Stimulated activated CD4-positive, alpha-beta T cell treated with anti-CD3 and anti-CD28 coated beads, Interleukin-1b, Interleukin-23, amount 100 ng/mL, for 24 hours (primary cell): ENCODE measurements at places on chromosomes 3 and 15.
A peak's percentile ranks its signal among the peaks of the same experiment; 100 is the strongest.

DNA sequence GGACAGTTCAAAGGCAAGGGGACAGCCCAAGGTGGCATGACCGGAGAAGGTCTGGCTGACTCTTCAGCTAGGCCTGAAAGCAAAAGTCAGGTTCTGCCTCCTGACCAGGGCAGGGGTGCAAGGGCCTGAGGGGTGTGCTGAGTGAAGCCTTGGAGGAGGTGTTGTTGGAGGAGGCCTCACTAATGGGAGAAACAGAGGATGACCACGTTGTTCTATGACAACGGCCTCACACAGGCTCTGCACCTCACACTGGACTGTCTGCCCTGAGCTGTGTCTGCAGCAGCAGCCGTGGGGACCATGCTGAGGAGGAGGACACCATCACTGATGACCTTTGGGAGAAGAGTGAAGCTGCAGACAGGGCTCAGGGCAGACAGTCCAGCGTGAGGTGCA, 116.9 kb upstream of the ABHD17C start:
- DNase-seq, result no peak

- no peak for DNase-seq
These were observed 412.9 kb downstream of the TIGIT start for GRCh38 chr3:114706591-114707232.

GRCh38 chr15:90681056-90681455, 36.1 kb upstream of the BLM start:
- DNase-seq, result no peak

DNA sequence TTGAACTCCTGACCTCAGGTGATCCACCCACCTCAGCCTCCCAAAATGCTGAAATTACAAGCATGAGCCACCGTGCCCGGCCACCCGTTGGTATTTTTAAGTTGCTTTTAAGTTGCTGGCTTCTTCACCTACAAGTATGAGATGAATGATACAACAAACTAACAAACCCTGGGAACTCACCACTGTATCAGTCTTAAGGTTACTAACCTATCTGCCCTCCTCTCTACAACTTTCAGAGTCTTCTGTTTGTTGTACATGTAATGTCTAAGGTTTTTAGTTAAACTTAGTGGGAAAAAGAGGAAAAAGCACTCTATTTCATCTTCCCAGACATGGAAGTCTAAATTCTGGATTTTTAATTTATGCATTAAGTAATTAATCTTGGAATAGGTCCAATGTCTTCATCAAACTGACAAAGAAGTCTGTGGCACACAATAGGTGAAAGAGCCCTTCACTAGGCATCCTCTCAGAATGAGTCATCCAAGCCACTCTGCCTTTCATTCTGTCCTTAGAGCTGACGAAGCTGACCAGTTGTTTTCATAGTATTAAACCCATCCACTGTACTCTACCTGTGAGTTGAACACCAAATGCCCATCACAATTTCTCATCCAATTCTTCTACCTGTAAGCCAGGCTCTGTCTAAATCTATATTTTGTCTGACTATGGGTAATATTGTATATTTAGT, 936.1 kb downstream of the TUSC7 start:
- DNase-seq, result no peak

- DNase-seq, result no peak
These were observed 30.1 kb downstream of the PLOD2 start for GRCh38 chr3:146130881-146131371.

DNA sequence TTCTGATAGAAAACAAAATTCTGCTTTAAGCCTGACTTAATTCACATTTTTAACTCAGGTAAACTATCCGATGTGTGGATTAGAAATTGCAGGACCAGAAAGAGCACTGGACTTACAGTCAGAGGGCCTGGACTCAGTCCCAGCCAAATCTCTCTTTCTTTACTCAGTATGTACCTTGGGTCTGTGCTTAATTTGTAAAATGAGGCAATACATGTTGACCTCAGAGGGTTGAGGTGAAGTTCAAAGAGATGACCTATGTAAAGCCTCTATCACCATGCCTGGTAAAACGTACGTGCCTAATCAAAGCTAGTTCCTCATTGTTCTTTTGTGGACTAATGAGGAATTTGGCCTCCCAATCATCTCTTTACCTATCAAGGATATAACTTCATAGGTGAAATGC, 1.9 kb upstream of the BCL2A1 start:
- no peak for DNase-seq

- no peak for DNase-seq
These were observed 488.7 kb upstream of the AGTR1 start for GRCh38 chr3:148208975-148209374.

- no peak for DNase-seq
These were observed 63.9 kb upstream of the TSEN2 start for GRCh38 chr3:12420393-12420792.

DNA sequence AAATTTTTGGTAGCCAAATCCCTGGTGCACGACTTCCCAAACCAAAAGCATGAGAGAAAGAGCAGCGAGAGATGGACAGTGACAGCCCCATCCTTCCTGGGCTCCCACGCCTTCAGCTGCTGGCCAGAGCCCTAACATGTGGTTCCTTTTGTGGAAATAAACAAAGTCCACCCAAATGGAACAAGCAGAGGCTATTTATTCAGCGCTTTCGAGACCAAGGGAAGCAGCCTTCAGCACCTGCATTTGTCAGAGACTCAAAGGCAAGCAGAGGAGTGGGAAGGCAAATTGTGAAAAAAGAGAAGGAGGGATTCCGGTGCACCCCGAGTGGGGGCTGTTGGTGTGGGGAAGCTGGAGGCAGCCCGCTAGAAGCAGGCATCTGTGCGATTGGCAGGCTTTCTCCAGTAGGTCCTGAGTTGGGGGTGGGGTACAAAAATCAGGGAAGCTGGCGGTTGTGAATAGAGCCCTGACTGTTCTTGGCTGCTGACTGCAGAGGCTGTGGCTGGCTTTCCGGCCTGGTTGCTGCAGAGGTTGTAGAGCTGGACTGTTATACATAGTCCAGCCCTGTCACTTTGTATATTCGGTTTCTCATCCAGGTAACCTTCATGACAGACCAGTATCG, 427.2 kb downstream of the OCA2 start:
- no peak for DNase-seq

GRCh38 chr15:78831229-78832207, 20.3 kb upstream of the ADAMTS7 start:
- DNase-seq, result no peak

DNA sequence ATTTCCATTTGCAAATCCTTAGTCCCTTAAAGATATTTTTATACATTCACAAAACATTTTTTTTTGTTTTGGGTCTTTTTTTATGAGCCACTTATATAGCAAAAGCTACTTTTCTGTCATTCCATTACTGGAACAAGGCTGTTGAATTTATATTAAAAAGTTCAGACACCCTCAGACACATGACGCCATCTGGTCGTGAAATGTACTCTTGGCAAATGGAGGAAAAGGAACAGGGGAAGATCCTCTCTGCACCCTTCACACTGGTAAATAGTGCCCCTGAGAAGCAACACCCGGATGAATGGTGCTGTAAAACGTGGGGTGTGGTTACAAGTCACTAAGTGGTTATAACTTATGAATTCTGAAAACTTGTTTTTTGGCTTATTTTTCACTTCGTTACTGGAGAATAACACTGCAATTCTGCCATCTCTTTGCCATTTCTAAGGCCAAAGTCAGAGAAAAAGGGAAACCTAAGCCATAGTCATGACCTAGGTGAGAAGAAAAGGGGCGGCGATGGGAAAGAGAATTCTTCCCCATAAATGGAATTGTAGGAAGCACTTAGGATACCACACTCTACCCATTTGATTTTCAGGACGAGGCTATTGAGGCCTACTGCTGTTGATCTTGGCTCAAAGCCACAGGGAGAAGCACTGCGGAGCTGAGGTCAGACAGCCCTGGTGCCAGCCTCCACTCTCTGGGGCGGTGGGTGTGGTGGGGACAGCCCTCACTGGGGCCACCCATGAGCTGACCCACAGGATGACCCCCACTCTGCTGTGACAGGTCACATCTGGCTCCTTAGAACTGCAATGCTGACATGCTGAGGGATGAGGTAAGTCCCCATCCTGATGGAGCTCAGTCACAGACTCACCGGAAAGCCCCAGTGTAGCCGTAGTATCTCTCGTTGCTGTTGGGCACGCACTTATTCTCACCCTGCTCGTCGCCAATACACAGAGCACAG, 21.9 kb downstream of the LTF start:
- DNase-seq, result peak; percentile 6

GRCh38 chr3:141401095-141401494, 32.8 kb downstream of the ZBTB38 start:
- DNase-seq, result no peak

GRCh38 chr3:58683466-58683865, 16.9 kb upstream of the FAM3D start:
- DNase-seq, result peak; percentile 9

DNA sequence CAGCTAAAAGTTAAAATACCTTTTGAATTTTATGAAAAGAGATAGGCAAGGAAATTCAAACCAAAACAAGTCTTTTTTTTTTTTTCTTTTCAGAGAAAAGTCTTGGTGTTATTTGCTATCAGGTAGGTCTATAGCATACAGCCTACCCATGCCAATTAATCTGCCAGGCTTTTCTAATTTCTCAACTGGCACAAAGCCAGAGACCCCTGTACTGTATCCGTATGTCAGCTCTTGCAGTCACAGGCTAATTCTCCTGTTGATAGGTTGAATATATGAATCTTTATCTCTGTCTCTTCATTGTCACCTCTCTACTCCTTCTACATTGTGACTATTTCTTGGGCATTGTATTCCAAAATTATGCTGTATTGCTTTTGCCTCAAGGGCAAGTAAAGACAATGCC, 133.4 kb downstream of the IL5RA start:
- no peak for DNase-seq

GRCh38 chr3:127277561-127277960, 10.3 kb downstream of the PRR20G start:
- DNase-seq, result no peak

DNA sequence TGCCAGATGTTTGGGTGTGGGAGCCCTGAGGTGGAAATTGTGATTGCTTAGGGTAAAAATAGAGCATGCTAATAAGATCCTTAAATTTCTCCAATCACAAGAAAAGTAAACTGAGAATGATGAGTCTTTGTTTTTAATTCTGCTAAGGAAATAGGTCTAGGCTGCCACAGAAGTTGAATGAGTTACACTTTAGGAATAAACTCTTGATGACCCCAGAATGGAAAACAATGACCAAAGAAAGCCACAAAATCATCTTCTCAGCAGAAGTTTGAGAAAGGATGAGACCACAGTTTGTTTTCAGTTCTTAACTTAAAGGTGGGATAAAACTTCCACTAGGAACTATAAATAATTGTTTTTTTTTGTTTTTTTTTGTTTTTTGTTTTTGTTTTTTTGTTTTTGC, 164.6 kb upstream of the BCL6 start:
- no peak for DNase-seq
